Heart left ventricle (tissue), 16 donors: ENCODE measurements at places on chromosomes 4 and X. TPM values are rescaled to one million over a fixed set of nuclear protein-coding genes. Genes with fewer than 3 reads are reported as not detected.
A peak's percentile ranks its signal among the peaks of the same experiment; 100 is the strongest.

GRCh38 chr4:87076690-87077358 lies 142.0 kb downstream of the AFF1 start:
- DNase-seq, result no peak

Gene MAPK10
- 5.4 TPM for total RNA-seq

DNA sequence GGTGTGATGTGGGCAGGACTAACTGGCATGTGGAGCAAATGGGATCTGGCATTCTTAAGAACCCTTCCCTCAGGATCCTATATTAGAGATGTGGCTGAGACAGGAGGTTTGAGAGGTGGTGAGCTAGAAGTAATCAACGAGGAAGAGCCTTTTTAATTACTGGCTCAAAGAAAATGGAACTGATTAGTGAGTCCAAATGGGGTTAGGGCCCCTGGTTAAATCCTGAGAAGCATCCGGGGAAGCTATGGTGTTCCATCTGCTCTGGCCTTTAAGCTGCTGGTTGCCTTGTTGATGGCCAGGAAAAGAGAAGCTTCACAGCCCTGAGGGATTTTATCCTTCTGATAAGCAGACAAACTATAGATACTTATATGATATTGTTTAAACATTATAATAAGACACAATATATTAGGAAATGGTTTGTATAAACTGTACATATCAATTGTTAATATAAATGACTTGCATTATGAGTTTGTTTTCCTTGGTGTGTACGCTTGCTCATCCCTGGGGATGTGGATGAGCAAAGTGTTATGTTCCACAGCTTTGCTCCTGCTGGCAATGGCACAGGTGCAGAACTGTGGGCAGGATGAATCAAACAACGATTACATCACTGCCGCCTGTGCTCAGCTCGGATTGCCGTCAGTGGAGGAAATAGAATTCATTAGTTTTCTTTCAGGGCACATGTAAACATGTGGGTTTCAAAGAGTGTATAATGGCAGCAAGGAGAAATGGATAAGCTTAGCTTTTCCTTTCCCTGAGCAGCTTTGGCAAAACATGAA lies 328.6 kb upstream of the ARX start:
- no peak for DNase-seq

Gene ADH1A
- total RNA-seq, result 0.25 TPM

Gene POU3F4
- total RNA-seq, result not detected

Gene HSFX3
- total RNA-seq, result not detected

Gene MAGEA11
- total RNA-seq, result not detected

DNA sequence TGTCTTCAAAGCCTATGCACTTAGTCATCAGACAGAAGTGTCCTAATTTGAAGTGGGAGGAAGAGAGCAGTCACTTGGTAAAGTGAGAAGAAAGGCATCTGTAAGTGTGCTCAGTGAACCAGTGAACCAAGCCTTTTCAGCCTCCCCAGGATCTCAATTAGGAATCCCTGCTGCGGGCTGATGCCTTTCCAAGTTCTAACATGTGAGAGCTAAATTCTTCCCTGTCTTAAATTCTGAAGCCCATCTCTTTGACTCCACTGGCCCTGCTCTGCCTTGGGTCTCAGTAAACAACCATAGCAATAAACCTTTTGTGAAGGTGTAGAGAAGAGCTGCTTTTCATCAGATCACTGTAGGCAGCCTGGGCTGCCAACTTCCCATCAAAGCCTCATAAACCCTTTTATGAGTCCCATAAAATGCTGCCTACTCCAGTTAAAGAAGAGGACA lies 701.2 kb upstream of the LCORL start:
- DNase-seq, result no peak

- DNase-seq, result no peak
Measured at GRCh38 chr4:115229873-115230272, 116.5 kb upstream of the NDST4 start.

DNA sequence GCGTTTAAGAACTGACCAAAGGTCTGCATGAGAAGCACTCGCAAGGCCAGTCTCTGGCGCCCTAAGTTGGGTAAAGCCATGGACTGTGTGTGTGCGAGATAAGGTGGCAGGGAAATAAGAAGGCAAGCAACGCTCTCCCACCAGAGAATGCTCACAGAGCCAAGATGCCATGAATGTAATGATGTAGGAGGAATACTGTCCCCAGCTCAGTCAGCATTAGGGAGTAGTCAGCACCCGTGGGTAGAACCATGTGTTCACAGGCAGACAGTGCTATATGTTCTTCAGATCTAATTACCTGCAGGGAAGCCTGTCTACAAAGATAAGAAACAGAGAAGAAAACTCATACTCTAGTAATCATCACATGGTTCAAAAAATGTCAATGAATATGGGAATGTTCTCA lies 68.8 kb downstream of the SEC24D start:
- no peak for DNase-seq

DNA sequence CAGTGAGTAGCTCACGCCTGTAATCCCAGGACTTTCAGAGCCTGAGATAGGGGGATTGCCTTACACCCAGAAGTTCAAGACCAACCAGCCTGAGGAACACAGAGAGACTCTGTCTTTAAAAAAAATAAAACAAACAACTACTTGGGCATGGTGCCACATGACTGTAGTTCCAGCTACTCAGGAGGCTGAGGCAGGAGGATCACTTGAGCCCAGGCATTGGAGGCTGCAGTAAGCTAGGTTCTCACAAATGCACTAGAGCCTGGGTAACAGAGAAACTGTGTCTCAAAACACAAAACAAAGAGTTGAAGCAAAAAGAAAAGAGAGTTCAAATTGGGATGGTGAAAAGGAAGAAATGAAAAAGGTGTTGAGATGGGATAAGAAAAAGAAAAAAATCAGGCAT lies 10.8 kb downstream of the CAMK2D start:
- no peak for DNase-seq

GRCh38 chrX:24877288-24877664 lies 138.5 kb downstream of the ARX start:
- DNase-seq, result no peak

Gene SRPX2
- total RNA-seq, result 16.4 TPM

DNA sequence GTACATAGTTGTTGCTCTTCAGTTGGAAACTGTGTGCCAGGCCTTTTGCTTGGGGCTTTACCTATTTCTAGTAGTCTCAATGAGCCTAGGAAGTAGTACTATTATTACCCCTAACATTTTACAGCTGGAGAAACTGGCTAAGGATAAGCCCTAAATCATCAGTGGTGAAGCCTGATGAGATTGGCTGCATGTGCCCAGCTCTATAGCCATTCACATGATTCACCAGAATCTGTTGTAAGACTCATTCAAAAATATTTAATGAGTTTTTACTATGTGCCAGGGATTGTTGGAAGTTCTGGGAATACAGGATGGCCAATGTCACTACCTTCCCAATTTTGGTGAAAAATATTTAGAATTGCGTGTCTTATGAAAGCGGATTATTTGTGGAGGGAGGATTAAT lies 2.8 kb downstream of the KIT start:
- DNase-seq, result no peak

DNA sequence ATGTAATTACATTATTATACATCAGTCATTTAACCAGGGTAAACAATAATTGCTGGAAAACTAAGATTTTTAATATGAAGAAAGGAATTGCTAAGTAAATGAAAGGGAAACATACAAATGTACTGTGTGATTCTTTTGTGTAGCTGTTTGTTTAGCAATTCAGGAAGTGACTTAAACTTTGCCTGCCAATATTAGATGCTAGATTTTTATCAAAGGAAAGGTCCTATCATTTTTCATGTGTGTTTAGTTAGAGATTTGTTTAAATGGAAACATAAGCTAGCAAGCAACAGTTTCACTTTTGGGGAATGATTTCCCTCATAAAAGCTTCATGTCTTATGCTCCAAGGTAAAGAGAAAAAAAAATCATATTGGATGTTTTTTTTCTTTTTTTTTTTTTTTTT lies 95.1 kb upstream of the LIMCH1 start:
- DNase-seq, result no peak

- no peak for DNase-seq
Measured at GRCh38 chr4:95219109-95219508, 329.7 kb downstream of the UNC5C start.

- no peak for DNase-seq
Measured at GRCh38 chrX:31333165-31333831, 261.5 kb upstream of the FTHL17 start.

DNA sequence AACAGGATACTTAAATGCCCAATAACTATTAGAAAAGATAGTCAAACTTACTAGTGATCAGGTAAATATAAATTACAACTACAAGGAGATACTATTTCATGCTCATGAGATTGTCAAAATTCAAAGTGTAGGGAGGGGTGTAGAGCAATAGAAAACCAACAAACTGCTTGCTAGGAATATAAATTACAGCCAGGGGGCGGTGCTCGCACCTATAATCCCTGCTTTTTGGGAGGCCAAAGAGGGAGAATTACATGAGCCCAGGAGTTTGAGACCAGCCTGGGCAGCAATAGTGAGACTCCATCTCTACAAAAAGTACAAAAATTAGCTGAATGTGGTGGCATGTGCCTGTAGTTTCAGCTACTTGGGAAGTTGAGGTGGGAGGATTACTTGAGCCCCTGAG lies 556.5 kb upstream of the NR3C2 start:
- no peak for DNase-seq

DNA sequence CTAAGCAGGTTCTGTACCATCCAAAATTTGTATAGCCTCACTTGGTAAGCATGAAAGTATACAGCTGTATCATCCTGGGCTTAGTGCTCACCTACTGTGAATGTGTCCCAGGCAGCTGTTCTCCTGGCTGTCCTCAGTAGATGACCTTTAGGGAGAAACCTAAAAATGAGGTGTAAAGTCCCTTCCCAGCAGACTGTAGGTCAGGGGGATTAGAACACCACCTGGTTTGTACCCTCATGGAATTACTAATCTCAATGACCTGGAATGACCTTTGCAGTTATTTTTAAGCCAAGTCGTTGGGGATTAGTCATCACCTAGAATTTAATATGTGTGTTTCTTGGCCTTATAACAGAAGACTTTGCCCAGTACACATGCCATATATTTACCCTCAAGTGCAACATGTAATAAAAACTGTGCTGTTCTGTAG lies 39.1 kb upstream of the MBTPS2 start:
- no peak for DNase-seq

DNA sequence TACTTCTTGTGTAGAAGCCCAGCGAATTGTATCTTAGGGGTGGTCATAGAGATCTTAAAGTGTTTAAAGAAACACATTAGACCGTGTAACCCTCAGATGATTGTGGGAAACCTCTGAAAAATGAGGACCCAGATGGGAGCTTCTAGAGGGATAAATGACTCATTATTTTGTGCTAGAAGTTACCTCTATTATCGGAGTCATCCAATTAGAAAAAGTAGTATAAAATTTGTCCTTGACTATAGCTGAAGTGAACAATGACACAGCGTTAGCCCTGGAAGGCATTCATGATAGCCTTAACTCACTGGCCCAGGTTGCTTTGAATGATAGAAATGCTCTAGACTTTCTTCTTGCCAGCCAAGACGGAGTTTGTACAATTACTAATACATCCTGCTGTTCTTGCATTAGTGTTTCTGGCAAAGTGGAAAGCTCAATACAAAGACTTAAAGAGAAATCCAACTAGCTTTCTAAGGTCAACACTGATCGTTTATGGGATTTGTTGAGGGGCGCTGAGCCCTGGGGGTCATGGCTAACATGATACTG lies 178.9 kb upstream of the VEGFC start:
- DNase-seq, result no peak

Gene RAB40A
- total RNA-seq, result 0.13 TPM

- no peak for DNase-seq
Measured at GRCh38 chr4:8039290-8039689, 99.6 kb upstream of the AFAP1 start.

GRCh38 chr4:161167539-161167938 lies 996.3 kb downstream of the FSTL5 start:
- no peak for DNase-seq

GRCh38 chr4:10121568-10122208 lies 5.1 kb upstream of the WDR1 start:
- no peak for DNase-seq

DNA sequence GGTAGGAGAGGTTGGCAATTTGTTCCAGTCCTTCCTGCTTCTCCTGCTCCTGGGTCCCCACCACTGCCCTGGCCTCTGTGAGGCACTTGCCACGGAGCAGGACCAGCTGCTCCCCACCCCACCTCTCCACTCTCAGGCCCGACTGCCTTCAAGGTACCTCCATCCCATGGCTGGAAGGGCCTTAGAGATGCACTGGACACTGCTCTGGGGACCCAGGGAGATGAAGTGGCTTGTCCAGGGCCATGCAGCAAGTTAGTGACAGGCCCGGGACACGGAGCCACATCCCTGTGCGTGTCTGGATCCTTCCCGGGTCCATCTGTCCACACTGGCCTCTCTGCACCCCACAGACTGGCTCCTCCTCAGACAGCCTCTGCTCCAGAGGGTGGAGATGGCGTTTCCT lies 105.3 kb downstream of the CPZ start:
- no peak for DNase-seq

- DNase-seq, result peak; percentile 87
Measured at GRCh38 chr4:1579001-1579900, 104.9 kb downstream of the FAM53A start.

- DNase-seq, result no peak
Measured at GRCh38 chr4:145066063-145066501, 31.9 kb downstream of the ANAPC10 start.

Gene SLC25A4
- 2,015 TPM for total RNA-seq

Gene PSAPL1
- total RNA-seq, result 0.11 TPM

- DNase-seq, result no peak
Measured at GRCh38 chr4:145656156-145656555, 23.8 kb upstream of the C4orf51 start.

DNA sequence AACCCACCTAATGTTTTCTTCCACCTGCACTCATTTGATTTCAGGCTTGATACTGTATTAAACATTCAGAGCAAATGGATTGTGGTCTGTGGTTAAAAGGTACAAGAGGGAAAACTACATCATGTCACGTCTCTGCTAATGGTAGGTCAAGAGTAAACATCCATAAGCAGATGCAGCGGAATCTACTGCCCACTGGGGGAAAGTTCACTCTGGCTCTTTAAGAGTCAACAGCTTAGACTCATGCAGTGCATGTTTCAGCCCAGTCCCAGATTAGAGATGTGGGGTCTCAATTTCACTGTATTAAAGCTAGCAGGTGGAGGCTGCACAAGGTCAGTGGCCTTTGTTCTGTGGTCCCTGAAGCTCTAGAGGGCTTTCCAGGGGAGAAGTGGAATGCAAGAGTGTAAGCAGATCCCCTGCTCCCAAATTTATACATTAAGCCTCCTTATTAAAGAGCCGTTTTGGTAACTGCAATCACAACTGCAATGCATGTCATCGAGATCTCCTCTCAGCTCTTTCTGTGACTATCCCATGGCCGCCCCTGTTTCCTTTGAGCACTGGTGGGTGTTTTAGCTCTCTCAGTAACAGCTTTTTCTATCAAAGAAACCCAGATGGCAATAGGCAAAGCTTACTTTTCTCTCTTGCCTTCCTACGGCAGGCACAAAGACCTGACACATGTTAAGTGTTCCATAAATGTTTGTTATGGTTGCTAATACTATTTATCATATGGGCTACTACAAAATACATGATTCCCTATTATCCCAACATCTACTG lies 53.4 kb downstream of the LDB2 start:
- no peak for DNase-seq

Gene DGKK
- not detected for total RNA-seq
